RCC 7860 (cell line): ENCODE measurements at places on chromosomes 6 and 20.

DNA sequence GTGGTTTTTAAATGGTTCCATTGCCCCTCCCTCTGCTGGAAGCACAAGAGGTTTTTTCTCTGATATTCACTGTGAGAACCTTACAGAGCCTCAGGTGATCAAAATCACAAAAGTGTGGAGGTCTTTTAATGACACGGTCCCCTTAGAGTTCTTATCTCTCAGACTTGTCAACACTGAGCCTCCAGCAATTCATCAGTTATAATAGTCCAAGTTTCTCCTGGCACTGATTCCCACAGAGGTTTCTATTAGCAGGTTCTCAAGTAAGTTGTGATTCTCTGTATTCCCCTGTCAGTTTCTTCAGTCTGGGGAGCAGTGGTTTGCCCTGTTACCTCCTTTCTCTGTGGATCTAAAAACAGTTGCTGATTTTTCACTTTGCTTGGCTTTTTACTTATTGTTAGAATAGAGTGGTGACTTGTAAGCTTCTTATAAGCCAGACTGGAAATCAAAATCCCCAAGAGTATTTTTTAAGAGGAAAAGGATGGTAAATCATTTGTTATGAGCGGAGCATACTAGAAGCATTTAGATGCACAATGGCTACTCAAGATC is 157.4 kb upstream of the BMP5 start:
- DNase-seq = no peak

DNA sequence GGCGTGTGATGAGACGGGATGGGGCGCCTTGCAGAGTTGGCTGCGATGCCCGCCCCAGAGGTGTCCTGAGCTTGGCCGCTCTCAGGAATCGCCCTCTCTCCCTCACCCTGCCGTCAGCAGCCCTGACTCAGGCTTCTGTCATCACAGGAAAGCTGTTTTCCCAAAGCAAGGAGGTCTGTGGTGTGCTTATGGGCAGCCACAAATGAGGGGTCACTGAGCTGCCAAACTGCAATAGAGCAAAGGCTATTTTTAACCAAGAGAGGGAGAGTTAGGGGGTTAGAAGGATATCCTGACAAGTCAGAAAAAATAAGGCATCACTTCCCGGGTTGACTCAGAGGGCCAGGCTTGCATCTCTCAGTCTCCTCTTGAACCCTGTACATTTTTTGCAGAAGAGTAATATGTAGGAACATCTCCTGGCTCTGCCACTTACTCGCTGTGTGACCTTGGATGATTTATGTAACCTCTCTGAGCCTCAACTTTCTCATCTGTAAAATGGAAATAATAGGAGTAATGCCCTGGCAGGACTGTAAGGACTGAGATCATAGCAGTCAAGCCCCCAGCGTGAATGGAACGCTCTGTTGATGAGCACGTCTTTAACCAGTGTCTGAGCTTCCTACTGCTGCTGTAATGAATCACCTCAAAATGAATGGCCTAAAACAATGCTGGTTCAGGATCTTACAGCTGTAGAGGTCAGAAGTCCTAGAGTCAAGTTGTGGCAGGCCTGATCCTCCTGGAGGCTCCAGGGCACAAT is 181.9 kb downstream of the NFATC2 start:
- peak; percentile 100 for DNase-seq

DNA sequence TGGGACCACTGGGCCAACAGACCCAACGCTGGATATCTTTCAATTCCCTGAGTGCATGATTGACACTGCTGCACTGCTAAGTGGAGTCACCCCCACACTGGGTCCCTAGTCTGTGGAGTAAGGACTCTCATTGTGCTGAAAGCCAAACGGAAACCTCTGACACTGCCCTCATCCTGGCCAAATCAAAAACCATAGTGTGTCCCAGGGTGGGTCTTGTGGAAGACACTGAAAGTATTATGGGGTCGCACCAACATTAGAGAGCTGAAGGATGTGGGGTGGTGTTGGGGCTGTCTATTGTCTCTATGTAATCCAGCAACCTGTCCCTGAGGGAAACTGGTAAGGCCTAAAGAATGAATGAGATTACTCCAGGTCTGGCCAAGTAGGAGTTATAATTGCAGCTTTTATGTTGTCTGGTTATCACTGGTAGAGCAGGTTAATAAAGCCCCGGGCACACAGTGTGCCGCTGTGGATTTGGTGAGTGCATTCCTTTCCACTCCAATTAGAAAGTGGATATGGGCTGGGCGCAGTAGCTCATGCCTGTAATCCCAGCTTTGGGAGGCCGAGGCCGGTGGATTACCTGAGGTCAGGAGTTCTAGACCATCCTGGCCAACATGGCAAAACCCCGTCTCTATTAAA is 57.9 kb downstream of the HLA-A start:
- no peak for DNase-seq

- DNase-seq = no peak
These were observed 18.4 kb upstream of the FLRT3 start for GRCh38 chr20:14355791-14356190.

DNA sequence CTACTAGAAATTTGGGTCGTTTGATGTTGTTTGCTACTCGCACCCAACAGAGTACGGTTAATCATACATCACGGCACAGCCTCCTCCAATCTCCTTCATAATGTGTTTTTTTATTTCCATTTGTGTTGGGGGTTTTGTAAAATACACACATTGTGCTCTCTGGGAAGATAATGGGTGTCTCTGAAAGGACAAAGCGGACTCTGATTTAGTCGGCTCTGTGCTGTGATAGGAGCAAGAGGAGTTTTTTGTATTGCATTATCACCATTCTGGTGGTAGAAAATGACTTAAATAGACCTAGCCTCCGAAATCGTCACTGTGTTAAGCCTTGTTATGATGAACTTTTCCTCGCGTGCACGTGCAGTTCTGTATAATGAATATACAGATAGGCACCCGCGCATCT is 196.3 kb downstream of the CDH4 start:
- no peak for DNase-seq

GRCh38 chr6:113968472-113968871 is 2.5 kb downstream of the HDAC2 start:
- no peak for DNase-seq

- DNase-seq = no peak
These were observed 16.1 kb downstream of the NCOA7 start for GRCh38 chr6:125806813-125807212.

DNA sequence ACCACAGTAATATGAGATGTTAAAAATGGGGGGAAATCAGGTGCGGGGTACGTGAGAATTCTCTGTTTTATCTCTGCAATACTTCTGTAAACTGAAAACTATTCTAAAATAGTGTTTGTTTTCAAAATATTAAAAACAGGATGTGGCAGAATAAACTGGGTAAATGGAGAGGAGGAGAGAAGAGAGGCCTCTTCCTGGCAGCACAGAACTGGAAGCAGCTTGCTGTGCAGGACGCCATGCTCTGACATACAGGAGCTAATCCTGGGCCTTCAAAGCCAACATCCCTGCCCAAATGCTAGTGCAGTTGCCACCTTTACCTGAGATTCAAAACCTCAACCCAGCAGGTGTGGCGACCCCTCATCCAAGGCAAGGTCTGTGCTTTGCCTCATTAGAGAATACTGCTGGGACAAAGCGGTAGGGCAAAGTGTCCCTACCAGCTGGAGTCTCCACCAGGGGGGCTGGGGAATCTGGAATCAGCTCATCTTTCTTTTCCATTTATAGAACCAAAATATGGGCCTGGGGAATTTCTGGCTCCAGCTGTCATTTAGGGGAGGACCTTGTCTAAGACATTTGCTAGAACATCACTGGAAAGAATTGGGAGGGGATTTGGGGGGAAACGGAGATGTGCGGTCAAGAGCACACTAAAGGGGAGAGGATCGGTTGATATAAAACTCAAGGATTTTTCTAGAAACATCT is 67.3 kb downstream of the SCML4 start:
- DNase-seq = no peak

GRCh38 chr6:56649053-56649769 is 6.5 kb upstream of the DST start:
- no peak for DNase-seq

DNA sequence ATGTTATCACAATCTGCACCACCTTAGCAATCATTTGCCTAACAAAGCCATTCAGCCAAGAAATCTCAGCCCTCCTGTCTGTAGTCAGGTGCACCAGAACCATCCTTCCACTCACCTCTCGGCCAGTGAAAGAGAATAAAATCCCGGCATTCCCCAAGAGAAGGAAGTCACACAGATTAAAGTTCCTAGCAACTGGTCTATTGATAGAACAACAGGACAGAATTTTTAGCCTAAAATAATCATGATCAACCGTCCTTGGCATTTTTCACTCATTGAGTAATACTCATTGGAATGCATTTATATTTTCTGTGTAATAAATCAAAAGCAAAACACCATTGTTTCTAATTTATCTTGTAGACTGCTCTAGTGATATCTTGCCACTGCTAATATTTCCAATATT is 85.7 kb upstream of the CDH4 start:
- DNase-seq = peak; percentile 21
